ENCODE measurements at places on chromosomes 12 and 14.

- no peak for DNase-seq
These were observed 81.0 kb upstream of the FZD10 start for GRCh38 chr12:130081117-130081805.

DNA sequence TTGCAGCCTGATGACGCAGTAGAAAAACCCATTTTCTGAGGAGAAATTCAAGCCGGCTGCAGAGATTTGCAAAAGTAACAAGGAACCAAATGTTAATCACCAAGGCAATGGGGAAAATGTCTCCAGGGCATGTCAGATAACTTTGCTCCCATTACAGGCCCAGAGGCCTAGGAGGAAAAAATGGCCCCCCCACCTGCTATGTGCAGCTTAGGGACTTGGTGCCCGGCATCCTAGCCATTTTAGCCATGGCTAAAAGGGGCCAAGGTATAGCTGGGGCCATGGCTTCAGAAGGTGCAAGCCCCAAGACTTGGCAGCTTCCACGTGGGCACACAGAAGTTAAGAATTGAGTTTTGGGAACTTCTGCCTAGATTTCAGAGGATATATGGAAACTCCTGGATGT, 351.9 kb downstream of the RGS6 start:
- DNase-seq: no peak

- no peak for DNase-seq
These were observed 202.7 kb upstream of the DAAM1 start for GRCh38 chr14:58985786-58986185.

GRCh38 chr12:128818065-128819022, 5.4 kb downstream of the SLC15A4 start:
- no peak for DNase-seq

GRCh38 chr12:2225696-2226095, 172.9 kb downstream of the CACNA1C start:
- DNase-seq: no peak

DNA sequence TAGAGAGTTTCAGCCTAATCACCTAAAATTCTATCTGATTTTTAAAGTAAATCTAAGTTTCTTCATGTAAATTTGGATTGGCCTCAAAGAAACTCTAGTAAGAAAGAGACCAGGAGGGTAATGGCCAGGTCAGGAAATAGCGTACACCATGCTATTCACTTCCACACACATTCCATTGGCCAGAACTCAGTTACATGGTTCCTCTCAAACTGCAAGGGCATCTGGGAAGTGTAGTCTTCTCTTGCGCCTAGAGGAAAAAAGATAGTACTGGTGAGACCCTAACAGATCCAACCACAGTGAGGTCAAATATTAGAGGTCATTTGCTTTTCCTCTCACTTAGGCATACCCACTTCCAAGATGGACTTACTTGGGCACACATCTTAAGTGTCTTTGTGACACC, 39.1 kb downstream of the MBIP start:
- no peak for DNase-seq

GRCh38 chr14:85409481-85410210, 120.3 kb upstream of the FLRT2 start:
- DNase-seq: no peak
